Central memory CD4-positive, alpha-beta T cell (primary cell): ENCODE measurements at places on chromosomes 16 and 17.
A peak's percentile ranks its signal among the peaks of the same experiment; 100 is the strongest.

DNA sequence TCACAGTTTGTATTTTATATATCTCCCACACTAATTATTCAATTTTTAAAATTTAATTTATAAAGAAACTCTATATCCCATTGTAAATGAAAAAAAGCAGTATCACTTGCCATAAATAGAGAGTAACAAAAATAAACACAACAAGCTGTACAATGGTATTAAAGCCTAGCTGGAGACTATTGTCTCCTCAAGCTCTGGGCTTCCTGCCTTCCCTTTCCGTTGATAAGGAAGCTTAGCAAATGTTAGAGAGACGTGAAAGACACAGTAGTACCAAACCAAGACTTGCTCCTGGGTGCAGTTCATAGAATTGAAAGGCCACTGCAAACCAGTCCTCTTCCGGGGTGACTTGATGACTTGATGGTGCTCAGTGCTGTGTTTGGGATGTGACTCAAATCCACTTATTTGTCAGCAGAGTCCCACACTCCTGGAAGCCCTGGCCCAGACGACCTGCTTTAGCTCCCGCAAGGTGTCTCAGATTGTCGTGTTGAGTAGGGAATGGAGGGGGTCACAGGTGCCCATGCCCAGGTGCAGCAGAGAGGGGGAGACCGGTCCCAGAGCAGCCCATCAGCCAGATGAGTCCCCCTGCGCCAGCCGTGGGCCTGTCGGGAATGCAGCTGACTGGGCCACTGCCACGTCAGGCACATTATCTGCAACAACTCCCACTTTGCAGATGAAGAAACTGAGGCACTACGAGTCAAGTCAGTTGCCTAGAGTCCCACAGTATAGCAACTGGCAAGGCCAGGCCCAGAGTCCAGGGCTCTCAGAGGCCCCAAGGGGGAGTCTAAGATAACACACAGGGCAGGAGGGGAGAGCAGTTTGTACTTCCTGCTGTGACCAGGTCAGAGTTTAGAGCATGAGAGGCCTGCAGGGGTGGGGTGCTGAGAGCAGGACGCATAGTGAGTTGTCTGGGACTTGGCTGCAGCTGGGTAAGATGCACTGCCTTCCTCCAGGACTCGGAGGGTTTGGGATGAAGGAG is 40.5 kb downstream of the PSME3IP1 start:
- DNase-seq: no peak

DNA sequence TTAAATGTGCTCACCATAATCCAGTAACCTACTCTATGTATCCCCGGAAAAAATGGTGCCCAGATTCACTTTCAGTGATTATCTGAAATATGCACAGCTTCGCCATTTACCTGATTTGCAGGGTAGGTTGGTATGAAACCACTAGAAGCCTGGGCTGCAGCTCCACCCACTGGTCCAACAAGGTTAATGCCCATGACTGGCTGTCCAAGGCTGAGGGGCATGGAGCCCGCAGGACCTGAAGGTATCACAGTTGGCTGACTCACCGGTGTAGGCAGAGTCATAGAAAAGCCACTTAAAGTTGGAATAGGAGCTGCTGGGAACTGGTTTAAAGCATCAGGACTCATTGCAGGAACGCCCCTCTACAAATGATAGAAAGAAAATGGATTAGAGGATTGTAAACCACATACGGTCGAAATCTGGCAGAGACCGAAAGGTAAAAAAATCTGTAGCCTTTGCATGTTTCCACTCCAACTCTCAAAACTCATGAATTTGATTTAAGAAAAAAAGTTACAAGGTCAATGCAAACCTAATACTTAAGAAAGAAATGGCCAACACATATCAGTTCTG is 38.6 kb downstream of the SYNRG start:
- peak; percentile 8 for DNase-seq

GRCh38 chr16:56748826-56749225 is 18.9 kb downstream of the NUP93 start:
- no peak for DNase-seq

DNA sequence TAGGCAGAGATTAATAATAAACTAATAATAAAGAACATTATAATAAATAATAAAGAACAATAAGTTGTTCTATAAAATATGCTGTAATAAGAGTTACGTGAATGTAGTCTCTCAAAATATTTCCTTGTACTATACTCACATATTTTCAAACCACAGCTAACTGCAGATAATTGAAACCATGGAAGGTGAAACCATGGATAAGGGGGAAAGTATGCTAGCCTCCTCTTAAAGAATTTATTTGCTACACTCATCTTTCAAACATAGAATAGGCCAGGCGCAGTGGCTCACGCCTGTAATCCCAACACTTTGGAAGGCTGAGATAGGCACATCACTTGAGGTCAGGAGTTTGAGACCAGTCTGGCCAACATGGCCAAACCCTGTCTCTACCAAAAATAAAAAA is 18.5 kb downstream of the CYTH1 start:
- DNase-seq: no peak

DNA sequence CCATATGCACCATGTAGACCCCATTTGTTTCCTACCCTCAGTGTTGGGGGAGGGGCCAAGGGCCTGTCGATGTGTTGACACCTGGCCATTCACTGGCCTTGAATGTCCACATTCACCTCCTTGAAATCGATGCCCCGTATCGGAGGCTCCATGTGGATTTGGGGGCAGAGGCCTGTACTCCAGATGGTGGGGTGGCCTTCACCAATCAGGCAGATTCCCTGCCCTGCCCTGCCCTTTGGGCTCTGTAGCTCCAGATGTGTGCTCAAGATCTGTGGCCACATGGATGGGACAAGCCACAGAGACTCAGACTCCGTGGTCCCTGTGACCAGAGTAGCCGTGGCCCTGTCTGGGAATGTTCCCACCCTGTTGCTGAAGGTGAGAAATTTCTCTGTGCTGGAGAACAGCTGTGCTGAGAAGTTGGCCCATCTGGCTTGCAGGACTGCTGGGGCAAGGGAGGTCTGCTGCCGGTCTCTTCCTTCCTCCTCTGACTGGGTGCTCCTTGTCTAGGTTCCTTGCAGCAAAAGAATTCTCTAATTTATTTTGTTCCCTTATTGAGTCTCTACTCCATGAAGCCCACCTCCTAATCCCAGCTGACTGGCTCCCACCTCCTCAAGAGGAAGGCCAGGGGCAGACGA is 221.3 kb downstream of the SEC14L1 start:
- DNase-seq: no peak

DNA sequence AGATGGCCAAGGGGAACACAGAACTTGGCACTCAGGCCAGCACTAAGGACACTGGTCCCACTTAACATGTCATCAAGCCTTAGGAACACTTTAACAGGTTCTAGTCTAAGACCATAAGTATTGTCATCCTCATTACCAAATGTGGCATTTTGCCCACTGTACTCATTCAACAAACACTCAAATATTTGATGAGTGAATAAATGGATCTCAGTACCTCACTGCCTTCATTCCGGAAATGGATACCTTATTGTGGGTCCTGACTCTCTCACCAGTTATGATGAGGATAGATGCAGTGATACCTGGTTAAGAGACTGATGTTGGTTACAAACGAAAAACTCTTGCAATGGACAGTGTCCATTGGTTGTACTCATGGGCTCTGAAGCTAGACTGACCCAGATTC is 455.2 kb upstream of the DYNLRB2 start:
- DNase-seq: no peak

GRCh38 chr17:46166692-46167249 is 26.5 kb downstream of the KANSL1 start:
- no peak for DNase-seq

DNA sequence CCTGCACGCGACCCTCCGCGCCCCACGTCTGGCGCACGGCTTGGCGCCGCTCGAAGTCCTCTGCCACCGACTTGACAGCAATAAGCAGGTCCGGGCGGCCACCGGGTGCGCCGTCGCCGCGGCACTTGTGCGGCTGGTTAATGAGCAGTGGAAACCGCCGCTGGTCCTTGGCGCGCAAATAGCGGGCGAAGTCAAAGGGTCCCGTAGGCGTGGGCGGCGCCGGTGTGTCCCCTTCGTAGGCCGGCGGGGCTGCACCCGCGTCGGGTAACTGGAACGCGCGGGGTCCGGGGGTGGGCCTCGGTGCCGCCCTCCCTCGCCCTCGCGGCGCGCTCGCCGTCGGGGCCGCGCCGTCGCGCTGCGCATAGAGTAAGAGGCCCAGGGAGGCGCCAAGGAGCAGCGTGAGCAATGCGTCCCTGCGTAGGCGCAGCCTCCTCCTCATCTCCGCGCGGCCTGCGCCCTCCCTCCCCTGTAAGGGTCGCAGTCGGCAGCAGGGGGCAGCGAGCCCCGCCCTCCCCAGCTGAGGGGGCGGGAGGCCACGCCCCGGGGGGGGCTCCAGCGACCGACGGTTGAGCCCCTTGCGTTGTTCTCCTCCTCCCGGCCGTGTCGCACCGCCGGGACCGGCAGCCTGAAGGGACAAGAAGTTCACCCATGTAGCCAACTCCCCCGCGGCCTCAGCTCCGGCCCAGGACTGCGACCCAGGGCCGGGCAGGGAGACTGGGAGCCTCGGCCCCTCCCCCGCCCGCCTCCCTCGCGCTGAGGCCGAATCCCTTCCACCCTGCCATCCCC is 558 bp downstream of the B3GNT9 start:
- peak; percentile 30 for DNase-seq

DNA sequence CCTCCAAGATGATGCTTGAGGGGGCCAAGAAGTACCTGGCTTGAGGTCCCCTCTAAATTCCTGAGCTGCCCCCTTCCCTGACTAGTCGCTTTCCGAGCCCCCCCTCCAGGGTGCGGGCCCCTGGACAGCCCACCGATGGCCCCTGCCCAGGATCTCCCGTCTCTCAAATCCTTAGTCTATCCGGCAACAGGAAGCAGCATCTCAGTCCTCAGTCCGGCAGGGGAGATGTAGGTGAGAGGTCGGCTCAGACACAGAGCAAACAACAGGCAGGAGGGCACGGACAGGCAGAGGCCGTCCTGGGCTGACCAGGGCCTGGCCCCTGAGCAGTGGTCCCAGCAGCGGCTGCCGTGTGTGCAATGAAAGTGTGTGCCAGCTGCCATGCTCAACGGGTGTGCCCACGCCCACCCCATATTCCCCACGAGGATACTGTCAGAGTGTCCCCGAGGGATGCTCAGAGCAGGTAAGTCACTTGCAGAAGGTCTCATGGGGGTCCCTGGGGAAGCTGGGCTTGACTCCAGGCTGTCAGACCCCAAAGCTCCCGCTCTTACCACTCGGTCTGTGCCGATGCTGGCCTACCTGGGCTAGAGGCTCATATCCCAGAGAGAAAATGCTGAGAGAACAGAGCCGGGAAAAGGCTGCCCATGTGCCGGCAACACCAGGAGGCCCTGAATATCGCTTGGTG is 7.2 kb downstream of the SLC43A2 start:
- no peak for DNase-seq

DNA sequence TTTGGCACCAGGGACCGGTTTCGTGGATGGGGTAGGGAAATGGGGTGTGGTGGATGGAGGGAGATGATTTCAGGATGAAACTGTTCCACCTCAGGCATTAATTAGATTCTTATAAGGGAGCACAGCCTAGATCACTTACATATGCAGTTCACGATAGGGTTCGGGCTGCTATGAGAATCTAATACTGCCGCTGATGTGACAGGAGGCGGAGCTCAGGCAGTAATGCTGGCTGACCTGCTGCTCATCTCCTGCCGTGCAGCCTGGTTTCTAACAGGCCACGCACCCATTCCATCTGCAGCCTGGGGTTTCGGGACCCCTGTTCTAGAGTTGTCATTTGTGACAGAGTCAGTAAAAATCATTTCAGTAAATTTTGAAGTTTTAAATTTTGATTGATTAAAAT is 99.7 kb downstream of the CHD9 start:
- DNase-seq: no peak

DNA sequence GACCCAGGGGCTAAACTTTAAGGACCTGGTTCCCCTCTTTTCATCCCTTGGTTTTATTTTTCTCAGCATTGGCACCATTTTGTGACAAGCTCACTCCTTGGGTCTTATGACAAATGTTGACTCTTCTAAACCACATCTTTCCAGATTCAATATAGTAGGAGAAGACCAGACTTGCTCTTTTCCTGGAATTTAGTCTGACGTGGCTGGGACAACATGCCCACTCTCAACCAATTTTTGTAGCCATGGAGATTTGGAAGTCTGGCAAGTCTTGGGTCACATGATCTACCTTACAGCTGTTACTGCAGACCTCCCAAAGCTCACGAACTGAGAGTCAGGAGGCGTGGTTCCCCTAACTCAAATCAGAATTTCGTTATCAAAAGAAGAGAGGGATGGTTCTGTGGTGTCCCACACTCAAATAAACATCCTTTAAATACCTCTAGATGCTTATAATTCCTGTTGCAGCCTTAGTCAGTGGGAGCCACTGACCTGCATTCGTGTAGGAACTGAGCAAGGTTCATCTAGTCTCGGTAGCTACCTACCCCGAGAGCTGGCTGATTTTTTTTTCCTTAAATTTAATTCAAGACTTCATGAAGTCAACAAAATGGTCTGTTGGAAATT is 683.5 kb downstream of the MAF start:
- DNase-seq: no peak

GRCh38 chr16:84278333-84278732 is 16.3 kb upstream of the WFDC1 start:
- no peak for DNase-seq

GRCh38 chr17:72931163-72931562 is 161.3 kb downstream of the SLC39A11 start:
- DNase-seq: no peak
